WTC11 (cell line): ENCODE measurements at places on chromosomes 11 and 22.
A peak's percentile ranks its signal among the peaks of the same experiment; 100 is the strongest.

DNA sequence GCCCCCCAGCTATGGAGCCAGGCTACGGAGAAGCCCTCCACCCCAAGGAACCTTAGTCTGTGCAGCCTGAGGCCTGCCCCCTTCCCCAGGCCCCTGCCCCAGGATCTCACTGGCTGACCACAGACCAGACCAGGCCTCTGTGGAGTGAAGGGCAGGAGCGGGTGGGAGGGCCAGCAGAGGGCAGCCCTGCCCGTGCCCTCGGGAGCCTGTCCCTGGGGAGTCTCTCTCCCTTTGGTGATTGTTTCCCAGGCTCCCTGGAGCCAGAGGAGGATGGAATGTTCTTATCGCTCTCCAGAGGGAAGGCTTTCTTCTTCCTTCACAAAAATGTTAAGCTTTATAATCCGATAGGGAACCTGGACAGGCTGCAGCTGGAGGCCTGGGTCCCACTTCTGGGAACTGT, 455.3 kb downstream of the SOX6 start:
- no peak for DNase-seq

- DNase-seq, result no peak
Measured at GRCh38 chr22:43406186-43406790, 5.5 kb upstream of the MPPED1 start.

DNA sequence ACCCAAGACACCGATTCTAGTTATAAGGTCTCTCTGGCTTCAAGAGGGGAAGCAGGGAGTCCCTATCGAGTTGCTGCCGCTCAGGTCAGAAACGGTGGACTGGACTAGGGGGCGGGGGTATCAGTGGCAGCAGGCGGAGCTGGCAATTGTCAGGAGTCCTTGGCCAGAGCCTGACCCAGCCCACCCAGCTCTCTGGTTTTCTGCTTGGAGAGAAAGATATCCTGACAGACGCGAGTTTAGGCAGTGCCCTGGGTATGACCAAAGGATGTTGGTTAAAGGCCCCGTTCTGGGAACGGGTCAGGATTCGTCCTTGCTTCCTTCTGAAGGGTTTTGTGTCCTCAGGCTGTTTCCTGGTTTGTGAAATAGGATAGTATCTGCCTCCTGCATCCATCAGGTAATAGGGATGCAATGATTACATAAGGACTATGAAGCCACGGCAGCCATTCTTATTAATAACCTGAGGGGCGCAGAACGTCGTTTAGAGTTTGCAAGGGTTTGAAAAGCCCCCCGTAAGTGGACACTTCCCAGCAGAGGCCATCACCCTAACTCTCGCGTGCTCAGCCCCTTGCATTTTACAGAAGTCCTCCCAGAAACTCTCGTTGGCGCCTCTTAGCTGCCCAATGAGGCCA, 700 bp upstream of the DEPDC5 start:
- DNase-seq, result peak; percentile 84

DNA sequence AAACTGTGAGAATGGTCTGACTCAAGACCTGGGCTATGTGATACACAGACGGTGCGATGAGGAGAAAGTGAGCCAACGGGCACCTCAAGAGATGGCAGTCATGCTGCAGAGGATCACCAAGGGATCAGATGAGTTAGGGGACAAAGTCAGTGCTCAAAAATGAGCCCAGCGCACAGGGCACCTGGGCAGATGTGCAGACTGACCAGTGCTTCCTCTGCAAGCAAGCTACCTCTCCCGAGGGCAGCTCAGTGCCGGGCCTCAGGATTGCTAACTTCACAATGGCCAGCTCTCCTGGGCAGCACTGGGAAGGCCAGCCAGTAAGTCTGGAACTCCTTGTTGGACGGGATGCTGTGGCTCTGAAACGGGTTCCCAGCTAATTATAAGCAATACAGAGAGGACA, 15.3 kb downstream of the HDHD5 start:
- DNase-seq, result no peak
